ENCODE measurements at places on chromosomes 16 and 17.

DNA sequence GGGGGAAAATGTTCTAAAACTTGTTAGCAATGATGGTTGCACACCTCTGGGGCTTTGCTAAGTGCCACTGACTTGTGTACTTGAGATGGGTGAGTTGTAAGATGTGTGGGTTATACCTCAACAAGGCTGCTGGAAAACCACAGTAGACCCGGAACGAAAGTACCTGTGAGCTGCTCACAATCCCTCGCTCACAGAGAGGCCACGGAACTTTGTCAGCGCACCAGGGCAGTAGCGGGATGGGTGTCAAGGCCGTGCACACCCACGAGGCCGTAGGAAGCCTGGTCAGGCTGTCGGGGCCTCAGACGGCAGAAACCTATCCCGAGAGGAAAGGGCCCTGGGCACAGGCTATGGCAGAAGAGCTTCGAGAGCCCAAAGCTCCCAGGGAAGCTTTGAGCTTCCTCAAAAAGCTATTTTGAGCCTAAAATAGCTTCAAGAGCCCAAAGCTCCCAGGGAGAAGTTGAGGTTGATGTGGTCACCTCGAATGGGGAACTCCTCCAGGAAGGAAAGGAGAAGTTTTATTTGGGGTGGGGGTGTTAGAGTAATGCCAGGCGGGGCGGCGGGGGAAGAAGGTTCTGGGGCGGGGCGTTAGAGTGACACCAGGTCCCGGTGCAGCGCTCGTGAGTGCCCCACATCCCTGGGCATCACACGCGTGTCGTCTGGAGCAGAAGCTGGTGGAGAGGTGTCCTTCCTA is 19.0 kb downstream of the CBFA2T3 start:
- no peak for DNase-seq

GRCh38 chr17:74687886-74688285 is 24.8 kb downstream of the CD300LF start:
- DNase-seq: no peak

DNA sequence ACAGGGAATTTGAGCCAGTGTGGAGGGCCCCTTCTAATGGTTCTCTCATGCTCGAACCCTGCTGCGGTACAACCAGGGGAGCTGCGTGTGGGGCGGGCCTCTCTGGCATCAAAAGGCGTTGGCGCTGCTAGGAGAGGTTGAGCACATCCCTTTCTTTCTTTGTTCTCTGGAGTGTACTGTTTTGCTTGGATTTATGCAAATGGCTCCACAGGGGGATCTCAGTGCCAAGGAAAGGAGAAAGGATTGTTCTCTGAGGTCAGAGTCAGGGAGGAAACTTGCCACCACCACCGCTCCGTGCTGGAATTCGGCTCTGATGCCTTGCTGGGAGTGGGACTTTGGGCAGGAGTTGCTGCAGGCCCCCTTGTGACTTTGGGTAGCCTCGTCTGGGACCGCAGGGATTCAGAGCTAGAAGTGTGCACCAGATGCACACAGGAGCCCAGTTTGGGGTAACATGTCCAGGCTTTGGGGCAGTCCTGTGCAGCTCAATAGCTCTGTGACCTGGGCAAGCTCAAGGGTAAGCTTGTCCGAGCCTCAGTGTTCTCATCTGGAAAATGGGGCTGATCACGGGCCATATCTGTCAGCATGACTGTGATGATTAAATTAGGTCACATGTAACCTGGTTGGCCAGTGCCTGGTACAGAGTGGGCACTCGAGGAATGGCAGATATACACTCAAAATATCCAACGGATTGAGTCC is 353.0 kb upstream of the EEF2KMT start:
- no peak for DNase-seq

- no peak for DNase-seq
Observed at GRCh38 chr16:24983561-24983960, 31.6 kb downstream of the ARHGAP17 start.

DNA sequence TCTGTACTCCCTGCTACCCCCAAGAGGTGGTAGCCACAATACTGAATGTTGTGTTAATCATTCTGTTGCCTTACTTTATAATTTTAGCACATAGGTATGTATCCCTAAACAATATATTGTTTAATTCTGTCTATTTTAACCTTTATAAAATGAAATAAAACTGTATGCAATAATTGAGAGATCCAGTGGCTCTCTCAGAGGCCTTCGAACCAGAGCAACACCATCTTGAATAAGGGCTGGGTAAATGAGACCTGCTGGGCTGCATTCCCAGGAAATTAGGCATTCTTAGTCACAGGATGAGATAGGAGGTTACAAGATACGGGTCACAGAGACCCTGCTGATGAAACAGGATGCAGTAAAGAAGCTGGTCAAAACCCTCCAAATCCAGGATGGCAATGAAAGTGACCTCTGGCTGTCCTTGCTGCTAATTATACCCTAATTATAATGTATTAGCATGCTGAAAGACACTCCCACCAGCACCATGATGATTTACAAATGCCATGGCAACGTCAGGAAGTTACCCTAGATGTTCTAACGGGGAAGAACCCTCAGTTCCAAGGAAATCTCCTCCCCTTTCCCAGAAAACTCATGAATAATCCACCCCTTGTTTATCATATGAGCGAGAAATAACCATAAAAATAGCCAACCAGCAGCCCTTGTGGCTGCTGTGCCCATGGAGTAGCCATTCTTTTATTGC is 2.0 kb upstream of the CANT1 start:
- DNase-seq: no peak

DNA sequence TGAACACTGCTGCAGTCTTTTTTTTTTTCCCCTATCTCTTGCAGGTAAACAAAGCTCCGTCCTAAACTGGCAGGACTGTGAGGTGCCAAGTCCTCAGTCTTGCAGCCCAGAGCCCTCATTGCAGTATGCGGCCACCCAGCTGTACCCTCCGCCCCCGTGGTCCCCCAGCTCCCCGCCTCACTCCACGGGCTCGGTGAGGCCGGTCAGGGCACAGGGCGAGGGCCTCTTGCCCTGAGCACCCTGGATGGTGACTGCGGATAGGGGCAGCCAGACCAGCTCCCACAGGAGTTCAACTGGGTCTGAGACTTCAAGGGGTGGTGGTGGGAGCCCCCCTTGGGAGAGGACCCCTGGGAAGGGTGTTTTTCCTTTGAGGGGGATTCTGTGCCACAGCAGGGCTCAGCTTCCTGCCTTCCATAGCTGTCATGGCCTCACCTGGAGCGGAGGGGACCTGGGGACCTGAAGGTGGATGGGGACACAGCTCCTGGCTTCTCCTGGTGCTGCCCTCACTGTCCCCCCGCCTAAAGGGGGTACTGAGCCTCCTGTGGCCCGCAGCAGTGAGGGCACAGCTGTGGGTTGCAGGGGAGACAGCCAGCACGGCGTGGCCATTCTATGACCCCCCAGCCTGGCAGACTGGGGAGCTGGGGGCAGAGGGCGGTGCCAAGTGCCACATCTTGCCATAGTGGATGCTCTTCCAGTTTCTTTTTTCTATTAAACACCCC is 13.8 kb downstream of the IL34 start:
- DNase-seq: no peak

DNA sequence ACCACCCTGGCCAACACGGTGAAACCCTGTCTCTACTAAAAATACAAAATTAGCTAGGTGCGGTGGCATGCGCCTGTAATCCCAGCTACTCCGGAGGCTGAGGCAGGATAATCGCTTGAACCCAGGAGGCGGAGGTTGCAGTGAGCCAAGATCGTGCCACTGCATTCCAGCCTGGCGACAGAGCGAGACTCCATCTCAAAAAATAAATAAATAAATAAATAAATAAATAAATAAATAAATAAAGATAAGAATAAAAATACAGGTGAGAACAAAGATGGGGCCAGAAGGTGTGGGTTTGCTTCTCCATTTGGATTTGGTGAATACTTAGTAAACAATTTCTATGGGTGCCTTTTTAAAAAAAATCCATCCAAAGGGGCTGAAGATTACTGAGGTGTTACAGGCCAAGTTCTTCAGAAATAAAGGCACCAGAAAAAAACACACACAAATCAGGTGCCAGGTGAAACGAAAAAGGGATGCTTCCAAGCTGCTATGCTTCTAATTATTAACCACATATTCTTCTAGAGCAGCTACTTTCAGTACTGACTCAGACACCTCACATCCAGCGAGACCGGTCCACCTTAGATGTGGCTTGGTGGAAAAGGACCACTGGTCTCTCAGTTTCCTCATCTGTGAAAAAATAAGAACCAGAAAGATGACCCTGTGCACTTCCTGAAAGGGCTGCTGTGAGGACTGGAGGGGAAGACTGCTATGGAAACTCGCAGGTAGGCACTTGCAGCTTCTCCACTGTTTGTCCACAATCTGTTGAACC is 9.2 kb downstream of the GLYR1 start:
- DNase-seq: no peak

Data from SHP77 (cell line).